Head of caudate nucleus (tissue), 42 donors: ENCODE measurements at places on chromosomes 11 and 22.

- DNase-seq: no peak
Measured at GRCh38 chr11:14336507-14337503, 22.2 kb downstream of the RRAS2 start.

GRCh38 chr22:22181341-22181850, 63.2 kb upstream of the VPREB1 start:
- DNase-seq: no peak

- DNase-seq: peak; percentile 77
Measured at GRCh38 chr22:23237841-23238240, 57.5 kb downstream of the BCR start.

DNA sequence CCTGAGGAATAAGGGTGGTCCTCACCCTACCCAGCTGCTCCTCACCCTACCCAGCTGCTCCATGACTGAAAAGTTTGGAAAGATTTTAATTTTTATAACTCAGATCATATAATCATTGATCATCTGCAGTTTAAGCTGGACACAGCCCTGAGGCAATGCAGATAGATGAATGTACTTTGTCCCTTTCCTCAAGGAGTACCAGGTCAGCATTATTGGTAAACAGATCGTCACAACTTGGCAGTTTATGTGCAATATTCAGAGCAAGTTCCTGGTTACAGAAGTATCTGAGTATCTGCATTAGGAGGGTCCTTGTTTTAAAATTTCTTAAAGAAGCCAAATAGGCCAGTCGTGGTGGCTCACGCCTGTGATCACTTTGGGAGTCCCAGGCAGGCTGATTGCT, 3.6 kb downstream of the TNRC6B start:
- DNase-seq: no peak

DNA sequence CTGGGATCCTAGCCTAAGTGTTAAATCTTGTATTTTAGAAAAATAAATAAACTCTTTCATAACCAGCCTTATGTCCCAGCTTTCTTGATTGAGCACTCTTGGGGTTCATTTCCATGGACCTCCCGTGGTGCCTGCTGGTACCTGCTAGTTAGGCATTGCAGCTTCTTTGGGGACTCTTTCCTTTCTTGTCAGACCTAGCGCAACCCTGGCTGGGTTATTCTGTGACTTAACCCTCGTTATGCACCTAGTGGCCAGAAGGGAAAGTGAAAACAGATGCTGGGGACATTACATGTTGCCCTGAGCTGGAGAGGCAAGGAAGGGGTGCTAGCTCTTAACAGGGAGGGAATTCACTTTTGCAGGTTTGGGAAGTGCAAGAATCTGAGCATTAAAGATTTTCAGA, 46.8 kb downstream of the APIP start:
- DNase-seq: no peak

GRCh38 chr11:130168105-130168504, 8.5 kb downstream of the ST14 start:
- DNase-seq: no peak

DNA sequence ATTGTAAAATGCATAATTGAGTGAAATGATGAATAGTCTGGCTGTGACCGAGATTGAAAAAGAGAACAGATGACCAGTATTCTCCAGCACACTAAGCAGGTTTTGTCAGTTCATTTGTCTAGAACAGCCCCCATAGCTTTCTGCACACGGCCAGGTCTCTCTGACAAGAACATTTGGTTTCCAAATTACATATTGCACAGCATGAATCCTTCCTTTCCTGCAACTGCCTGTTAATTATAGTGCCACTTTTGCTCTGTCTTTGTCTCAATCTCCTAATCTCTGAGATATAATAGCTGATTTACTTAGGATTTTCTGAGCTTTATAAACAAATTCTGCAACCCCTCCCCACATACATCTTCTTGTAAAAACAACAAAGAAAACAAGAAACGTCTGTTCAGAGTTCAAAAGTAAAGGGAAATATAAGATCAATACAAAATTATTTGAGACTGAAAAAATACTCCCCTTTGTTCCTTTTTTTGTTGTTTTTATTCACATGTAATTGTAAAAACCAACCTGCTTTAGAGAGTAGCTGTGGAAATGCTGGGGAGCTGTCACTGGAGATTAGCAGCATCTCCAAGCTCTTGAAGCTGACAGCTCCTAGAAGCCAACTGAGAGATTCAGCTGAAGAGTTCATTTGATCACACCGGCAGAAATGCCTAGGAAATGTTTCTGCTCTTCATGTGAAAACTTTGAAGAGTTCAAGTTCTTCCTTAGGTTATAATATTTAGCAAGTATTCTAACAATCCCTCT, 998.1 kb downstream of the DLG2 start:
- DNase-seq: no peak

DNA sequence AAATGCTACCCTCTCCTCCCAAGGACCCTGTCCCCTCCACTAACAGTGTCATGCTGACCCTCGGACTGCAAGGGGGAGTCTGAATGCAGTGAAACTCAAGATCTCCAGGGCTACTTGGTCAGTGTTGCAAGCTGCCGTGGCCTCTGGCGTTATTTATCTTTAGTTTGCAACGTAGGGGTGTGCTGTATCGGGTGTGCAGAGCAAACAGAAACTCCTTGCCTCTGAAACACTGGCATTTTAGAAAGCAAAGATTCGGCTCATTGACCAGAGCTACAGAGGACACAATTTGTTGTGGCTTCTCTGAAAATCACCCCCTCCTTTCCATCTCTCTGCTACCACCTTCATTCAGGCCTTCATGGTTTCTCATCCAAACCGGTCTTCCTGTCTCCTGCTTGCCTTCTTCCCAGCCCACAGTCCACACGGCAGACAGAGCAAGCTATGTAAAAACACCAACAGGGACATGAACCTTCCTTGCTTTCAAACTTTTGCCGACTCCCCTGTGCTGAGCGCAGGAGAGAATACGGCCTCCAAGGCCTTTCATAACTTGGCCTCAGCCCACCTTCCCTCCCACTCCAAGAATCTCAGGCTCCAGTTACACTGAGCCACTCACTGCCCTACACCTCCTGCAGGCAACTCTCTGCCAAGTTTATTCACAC, 14.9 kb downstream of the FZD4 start:
- no peak for DNase-seq

GRCh38 chr11:121553806-121554205, 101.0 kb upstream of the SORL1-AS1 start:
- no peak for DNase-seq

DNA sequence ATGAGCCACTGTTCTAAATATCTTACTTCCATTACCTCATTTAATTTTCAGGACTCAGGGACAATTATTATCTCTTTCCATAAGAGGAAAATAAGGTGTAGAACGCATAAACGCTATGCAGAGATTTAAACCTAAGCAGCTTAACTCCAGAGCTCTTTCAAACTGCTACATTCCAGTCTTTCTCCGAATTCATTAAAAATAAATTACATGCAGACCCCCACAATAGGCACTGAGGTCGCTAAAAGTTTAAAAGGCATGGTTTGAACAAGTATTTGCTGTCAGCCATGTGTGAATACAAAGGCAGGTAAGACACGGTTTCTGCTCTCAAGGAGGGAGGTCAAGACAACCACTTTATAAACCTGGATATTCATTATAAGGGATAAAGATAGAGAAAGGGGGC, 983 bp downstream of the NARS2 start:
- no peak for DNase-seq

GRCh38 chr11:62195945-62196344, 5.9 kb downstream of the SCGB1D1 start:
- DNase-seq: no peak

DNA sequence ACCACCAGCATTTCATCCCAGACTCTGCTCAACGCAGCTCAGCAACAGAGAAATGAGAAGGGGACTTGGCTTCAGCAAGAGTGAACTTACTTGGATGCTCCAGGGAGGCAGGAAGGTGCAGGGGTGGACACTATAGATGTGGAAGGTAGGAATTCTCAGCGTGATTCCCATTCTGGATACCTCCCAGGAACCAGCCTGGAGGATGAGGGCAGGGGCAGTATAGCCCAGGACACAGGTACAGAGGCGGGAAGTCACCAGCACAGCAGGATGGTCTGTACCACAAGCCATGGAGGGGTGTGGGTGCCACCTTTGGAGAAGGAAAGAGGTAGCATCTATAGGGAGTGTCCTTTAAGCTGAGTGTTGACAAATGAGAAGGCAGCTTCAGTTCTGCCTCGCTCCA, 1275.2 kb downstream of the TBC1D22A start:
- DNase-seq: no peak

DNA sequence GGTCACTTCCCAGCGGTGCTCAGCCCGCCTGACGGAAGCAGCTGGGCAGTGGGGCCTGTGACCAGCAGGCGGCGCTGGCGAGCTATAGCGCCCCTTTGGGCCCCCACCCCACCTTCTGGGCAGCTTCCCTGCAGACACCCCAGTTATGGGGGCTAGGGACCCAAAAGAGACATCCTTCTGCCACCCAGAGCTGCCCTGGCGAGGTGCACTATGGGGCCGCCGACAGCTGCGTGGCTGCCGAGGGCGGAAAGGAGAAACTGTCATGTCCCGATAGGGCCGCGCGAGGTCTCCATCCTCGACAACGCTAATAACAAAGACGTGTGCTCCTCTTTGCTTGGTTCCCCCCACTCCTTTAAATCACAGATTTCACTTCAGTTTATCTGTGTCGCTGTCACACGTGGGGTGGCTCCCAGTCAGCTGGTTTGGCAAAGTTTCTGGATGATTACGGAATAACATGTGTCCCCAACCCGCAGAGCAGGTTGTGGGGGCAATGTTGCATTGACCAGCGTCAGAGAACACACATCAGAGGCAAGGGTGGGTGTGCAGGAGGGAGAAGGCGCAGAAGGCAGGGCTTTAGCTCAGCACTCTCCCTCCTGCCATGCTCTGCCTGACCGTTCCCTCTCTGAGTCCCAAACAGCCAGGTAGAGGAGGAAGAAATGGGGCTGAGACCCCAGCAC, 673 bp upstream of the MYO7A start:
- DNase-seq: peak; percentile 60

- no peak for DNase-seq
Measured at GRCh38 chr11:86805873-86806310, 5.5 kb downstream of the PRSS23 start.

DNA sequence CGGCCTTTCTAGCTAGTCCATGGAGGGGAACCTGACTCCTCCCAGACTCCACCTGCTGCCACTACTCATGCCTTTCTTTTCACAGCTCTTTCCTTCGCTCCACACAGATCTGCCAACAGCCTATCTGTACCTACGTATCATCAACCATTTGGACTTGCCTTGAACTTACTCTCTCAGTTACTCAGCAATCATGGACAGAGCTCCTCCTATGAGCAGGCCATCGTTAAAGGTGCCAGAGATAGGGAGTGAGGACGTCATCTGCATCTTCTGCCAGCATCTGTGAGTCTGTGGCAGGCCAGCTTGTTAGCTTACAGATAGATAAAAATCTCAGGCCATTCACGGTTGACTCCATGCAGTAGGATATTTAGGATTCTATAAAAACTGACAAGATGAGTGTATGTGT, 162.9 kb upstream of the ZBED5 start:
- DNase-seq: no peak

DNA sequence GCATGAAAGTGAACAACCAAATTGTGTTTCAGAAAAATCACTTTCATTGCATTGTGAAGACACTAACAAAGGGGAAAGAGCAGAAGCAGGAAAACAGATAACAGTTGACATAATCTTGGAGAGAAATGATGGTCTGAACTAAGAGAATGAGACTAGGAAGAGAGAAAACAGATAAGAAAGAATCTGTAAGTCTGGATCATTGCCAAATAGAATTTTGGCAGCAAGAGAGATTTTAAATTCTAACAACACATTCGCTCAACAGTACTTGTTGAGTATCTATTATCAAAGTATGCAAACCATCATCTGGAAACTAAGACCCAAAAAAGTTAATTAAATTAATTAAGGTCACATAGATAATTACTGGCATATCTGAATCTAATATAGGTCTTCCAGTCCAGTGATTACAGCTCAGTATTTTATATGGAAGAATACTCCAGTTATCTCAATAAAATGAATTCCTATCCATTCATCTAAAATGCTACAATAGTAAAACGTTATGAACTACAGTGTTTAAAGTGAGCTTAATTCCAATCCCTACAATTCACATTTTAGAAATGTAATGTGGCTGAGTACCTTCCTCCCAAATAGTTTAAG, 166.7 kb upstream of the FAT3 start:
- DNase-seq: no peak

DNA sequence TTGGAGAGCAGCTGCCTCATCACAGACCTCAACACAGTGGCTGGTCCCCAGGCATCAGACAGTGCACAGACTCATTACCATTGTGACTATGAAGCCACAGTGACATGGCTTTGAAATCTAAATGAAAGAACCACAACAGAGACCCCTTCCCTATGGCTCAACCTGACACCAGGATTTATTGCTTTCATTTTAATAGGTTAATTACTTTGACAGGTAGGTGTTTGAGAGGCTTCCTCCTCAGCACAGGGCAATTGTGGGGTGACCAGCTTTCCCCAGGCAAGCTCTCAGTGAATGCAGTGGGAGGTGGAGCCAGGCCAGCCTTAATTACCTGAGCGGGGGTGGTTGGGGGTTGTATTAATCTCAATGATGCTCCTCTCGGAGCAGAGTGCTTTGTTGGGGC, 102.3 kb downstream of the CHST1 start:
- no peak for DNase-seq

DNA sequence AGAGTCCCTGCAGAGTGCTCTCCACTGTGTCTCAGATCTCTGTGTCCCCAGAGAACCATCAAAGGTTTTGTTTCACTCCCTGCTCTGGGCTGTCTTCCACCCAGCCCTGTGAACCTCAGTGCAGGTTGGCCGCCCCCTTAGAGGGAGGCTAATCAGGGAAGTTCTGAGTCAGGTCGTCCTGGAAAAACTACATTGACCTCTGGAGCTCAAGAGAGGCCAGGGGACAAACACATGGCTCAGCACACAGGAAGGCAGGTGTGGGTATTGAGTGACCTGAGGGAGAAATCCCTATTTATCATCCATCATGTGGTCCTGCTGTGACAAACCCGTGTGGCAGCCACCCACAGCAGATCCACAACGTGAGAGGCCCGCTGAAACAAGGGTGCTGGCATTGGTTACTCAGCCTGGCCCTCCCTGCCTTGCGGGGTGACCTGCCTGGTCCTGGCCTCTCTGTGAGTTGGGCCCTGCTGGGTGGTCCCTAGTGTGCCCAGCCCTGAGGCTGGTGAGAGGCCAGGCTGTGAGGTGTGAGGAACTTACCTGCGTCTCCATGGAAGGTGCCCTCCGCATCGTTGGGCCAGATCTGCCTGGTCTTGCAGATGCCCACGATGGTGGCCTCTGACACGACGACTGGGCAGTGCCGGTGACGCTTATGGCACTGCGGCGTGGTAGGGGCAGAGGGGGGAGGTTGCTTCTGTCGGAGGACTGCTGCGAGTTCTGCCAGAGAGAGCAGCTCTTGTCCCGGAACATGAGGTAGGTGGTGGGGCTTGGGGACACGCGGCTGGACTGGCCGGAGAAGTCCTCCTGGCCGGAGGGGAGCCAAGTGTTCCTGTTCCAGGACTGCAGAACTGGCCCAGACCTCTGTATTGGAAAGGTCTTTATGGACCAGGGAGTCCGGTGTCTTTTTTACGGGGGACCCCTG, 669 bp upstream of the BCR start:
- no peak for DNase-seq

DNA sequence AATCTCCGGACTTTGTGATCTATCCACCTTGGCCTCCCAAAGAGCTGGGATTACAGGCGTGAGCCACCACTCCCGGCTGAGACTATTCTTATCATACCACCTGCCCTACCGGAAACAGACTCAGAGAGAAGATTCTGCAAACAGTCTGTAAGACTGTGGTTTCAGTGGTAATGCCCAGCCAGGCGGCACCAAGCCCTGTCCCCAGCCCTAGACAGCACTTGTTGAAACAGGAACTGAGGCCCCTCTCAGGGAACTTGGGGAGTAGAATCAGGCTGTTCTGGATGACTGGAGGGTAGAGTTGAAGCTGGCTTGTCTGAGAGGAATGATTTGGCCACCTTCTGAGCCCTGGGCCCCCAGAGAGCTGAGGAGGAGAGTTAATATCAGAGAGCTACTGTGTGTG, 1.3 kb upstream of the INSC start:
- DNase-seq: no peak

GRCh38 chr11:128311742-128312719, 275.3 kb downstream of the ETS1 start:
- DNase-seq: no peak
